Suppressor macrophage treated with lipopolysaccharide for 4 hours (primary cell): ENCODE measurements at places on chromosomes 16 and 17.
A peak's percentile ranks its signal among the peaks of the same experiment; 100 is the strongest.

DNA sequence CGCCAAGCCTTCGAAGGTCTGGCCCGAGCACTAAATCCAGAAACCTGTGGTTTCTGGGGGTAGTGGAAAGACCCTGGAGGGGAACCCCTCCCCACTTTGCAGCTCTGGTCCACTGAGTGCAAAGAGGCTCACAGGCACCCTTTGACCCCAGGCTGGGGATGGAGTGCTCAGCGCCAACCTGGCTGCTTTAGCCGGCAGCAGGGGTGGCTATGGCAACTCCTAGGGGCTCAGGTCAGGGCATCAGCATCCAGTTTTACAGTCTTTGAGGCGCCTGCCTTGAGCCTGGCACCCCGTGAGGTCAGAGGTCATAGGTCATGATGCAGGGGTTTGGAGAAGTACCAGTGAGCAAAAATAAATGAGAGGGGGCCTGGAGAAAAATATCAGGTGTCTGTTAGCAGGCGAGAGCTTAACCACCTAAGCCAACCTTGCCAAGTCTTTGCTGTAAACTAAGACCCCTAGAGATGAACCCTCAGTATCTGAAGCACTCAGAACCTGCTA lies 17.9 kb downstream of the CA7 start:
- no peak for DNase-seq

- no peak for DNase-seq
Measured at GRCh38 chr16:84839054-84839453, 19.3 kb downstream of the CRISPLD2 start.

DNA sequence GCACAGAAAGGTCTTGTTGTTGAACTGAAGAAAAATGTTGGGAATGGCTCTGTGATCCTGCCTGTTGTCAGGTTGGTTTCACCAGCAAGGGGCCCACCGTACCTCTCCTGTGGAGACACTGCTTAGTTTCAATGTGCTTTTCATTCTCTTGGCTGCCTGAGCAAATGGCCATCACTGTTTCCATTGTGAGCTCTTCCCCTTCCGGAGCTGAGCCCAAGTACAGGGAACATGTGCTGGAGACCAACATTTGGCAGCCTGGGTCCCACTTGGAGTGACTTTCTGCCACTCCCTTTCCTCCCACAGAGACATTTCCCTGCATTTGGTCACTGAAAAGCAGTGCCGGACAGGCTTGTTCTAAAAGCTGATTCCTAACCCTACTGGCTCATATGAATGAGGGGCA lies 23.1 kb downstream of the GABARAPL2 start:
- no peak for DNase-seq

DNA sequence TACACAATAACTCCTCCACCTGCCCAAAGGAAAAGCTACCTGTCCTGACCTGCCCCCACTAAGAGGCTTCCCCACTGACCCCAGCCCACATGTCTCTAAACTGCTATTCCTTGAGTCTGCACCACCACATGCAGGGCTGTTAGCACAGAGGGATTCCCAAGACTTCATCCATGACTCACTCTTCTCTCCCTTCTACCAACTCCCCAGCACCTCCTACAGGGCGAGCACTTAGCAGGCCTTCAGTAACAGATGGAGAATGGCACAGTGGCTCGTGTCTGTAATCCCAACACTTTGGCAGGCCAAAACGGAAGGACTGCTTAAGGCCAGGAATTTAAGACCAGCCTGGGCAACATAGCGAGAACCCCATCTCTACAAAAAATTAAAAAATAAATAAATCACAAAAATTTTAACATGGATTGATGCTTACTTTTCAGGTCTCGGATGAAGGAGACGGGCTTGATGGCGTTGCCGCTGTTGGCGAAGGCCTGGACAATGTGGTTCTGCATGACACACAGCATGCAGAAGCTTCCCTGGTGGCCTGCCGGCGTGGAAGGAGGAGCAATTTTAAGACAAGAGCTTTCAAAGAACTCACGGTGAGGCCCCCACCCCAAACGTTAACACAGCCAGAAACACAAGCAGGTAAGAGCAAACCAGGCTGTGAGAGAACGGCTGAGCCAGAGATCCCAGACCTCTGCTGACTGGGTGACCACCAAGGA lies 12.0 kb downstream of the USP36 start:
- DNase-seq: peak; percentile 64

- no peak for DNase-seq
Measured at GRCh38 chr17:8485491-8485890, 49.8 kb downstream of the NDEL1 start.

DNA sequence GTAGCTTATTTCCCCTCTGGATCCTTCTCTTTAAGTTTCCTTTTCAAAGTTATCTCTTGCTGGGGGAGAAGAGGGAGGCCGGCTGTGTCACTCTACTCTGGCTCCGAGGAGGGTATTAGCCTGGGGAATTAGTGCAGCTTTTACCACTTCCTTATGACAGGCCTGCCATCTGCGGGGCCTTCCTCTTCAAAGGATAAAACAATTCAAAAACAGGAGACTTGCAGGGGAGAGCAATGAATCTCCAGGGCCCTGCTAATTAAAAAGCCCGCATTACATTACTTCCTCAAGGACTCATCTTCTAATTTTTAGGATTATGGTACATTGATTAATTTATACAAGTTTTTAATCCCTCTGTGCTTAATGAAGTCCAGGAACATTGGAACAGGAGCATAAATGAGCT lies 190.9 kb upstream of the CDH5 start:
- DNase-seq: peak; percentile 8

GRCh38 chr16:66539623-66540469 lies 10.1 kb downstream of the TK2 start:
- no peak for DNase-seq

GRCh38 chr16:57803134-57803990 lies 1.1 kb upstream of the KIFC3 start:
- no peak for DNase-seq

- no peak for DNase-seq
Measured at GRCh38 chr17:22266231-22266630, 573.9 kb downstream of the KCNJ18 start.

GRCh38 chr17:32627239-32627996 lies 140.6 kb downstream of the CDK5R1 start:
- no peak for DNase-seq

GRCh38 chr16:85151603-85152413 lies 39.5 kb upstream of the CIBAR2 start:
- DNase-seq: no peak

GRCh38 chr16:77951788-77952187 lies 70.6 kb upstream of the CLEC3A start:
- no peak for DNase-seq

DNA sequence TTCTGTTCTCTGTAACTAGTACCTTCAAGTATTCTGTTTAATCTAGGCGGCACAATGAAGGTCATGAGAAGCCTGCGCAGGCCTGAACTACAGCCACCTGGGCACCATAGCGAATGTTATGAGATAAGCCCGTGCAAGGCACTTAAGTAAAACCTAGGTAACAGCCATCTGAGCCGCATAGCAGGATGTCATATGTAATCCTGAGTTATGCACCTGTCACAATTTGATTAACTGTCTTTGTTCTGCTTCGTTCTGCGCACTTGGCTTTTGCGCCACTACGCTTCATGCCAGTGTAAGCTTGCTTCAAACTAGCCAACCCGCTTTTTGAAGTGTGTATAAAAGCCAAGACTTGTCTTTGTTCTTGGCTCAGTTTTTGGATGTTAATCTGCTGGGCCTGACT lies 449.8 kb downstream of the KCNJ18 start:
- no peak for DNase-seq

- no peak for DNase-seq
Measured at GRCh38 chr16:81283044-81283443, 31.7 kb upstream of the GAN start.

DNA sequence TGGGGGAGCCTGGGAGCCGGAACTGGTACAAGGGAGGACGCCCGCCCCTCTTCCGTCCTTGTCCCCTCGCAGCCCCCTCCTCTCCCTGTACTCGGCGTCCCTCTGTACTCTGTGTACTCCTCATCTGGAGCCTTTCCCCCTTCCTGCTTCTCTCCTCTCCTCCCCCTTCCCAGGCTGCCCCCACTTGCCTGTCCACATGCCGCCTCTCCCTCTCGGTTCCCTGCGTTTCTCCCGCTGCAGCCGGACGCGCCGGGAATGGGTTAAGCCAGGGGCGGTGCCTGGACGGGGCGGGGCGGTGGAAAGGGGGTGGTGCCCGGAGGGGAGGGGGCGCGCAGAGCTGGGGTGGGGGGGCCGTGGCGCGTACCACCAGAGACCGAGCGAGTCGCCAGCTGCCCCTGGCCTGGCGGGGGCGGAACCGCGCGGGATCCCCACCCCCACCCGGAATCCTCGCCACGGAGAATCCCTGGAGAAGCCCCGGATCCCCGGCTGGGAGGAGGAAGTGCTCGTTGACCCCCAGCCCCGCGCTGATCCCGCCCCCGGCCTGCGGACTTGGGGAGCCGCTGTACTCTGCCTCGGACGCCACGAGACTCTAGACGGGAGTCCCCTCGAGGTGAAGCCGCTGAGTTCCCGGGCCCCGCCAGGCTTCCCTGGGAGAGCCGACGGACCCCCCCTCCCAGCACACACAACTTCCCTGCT lies 22.6 kb downstream of the GJD3 start:
- no peak for DNase-seq

GRCh38 chr16:53080345-53081031 lies 25.7 kb downstream of the CHD9 start:
- DNase-seq: no peak

- no peak for DNase-seq
Measured at GRCh38 chr17:13240851-13241250, 223.0 kb upstream of the ELAC2 start.

- DNase-seq: no peak
Measured at GRCh38 chr16:14434860-14435259, 195.2 kb downstream of the PARN start.

GRCh38 chr16:68128577-68129305 lies 43.6 kb downstream of the NFATC3 start:
- no peak for DNase-seq

GRCh38 chr17:82170412-82170961 lies 42.2 kb downstream of the CCDC57 start:
- peak; percentile 75 for DNase-seq

- DNase-seq: no peak
Measured at GRCh38 chr16:23597003-23597756, 1.1 kb upstream of the NDUFAB1 start.

- peak; percentile 75 for DNase-seq
Measured at GRCh38 chr16:17414421-17414820, 56.3 kb downstream of the XYLT1 start.

DNA sequence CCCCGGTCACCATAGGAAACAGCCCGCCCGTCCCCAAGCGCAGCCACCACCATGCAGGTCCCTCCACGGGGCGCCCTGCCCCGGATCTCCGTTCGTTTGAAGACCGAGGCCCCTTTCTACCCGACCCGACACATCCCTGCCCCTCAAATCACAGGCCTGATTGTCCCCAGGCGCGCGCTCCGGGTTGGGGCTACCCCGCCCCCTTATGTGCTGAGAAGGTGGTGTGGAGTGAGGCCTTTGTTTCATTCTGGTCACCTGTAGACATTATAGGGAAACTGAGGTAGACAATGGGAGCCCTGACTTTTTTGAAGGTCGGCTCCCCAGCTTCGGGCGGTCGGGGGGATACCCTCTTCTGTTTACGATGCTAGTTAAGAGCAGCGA lies 763 bp upstream of the ACTG1 start:
- DNase-seq: peak; percentile 53

DNA sequence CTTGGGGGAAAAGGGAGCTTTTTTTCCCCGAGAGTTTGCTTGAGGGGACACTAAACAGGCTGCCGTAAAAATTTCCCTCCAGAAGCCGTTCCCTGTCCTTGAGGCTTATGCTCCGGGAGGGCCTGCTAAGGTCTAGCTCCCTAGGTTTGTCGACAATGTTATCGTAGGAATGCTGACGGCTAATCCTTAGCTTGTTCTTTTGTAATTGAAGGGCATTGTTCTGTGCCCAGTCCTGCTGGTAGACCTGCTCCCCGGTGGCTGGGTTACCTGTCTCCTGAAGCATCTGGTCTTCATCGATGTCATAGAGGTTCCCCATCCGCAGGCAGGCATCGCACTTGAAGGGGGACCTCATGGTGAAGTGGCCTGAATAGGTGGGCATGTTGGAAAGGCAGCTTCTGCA lies 418.7 kb downstream of the GRIN2A start:
- DNase-seq: no peak

GRCh38 chr17:8828517-8828875 lies 29.3 kb upstream of the MFSD6L start:
- DNase-seq: no peak

- DNase-seq: no peak
Measured at GRCh38 chr16:87851141-87851587, 18.1 kb downstream of the SLC7A5 start.

- no peak for DNase-seq
Measured at GRCh38 chr17:81349397-81350319, 45.6 kb upstream of the BAHCC1 start.

- no peak for DNase-seq
Measured at GRCh38 chr17:20189979-20190378, 180.8 kb downstream of the SPECC1 start.

- DNase-seq: no peak
Measured at GRCh38 chr16:2971985-2972784, 3.0 kb downstream of the PAQR4 start.

DNA sequence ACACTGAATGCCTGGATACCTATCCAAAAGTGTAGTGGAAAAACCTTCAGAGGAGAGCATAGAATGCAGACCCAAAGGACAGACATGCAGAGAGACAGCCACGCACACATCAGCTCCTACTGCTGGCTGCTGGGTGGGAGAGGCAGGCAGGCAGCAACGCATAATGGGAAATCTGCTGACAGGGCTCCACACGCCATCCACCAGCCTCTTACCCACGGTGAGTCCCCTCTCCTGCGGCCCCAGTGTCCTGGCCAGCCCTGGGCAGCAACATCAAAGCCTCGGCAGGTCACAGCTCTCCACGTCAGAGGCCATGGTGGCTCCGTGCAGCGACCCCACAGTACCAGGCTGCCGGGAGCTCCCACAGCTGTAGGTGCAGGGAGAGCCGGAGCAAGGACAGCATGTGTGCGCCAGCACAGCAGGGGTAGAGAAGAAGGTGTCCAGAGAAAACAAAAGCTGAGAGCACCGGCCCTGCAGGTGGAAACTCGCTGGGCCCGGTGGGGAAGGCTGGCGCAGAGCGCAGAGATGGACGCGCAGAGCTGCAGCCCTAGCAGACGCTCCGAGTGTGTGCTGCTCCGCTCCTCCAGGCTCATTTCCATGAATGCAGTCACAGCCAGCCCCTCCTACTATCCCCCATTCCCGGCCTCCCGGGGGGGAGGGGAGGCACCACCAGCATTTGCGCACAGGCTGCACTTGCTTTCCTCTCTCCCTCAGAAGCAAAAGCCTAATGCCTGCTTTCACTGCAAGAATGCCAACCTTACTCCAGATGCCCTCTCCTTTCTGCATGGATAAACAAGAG lies 58.9 kb downstream of the CYTH1 start:
- DNase-seq: no peak
